ENCODE measurements at places on chromosomes 12 and 14.

DNA sequence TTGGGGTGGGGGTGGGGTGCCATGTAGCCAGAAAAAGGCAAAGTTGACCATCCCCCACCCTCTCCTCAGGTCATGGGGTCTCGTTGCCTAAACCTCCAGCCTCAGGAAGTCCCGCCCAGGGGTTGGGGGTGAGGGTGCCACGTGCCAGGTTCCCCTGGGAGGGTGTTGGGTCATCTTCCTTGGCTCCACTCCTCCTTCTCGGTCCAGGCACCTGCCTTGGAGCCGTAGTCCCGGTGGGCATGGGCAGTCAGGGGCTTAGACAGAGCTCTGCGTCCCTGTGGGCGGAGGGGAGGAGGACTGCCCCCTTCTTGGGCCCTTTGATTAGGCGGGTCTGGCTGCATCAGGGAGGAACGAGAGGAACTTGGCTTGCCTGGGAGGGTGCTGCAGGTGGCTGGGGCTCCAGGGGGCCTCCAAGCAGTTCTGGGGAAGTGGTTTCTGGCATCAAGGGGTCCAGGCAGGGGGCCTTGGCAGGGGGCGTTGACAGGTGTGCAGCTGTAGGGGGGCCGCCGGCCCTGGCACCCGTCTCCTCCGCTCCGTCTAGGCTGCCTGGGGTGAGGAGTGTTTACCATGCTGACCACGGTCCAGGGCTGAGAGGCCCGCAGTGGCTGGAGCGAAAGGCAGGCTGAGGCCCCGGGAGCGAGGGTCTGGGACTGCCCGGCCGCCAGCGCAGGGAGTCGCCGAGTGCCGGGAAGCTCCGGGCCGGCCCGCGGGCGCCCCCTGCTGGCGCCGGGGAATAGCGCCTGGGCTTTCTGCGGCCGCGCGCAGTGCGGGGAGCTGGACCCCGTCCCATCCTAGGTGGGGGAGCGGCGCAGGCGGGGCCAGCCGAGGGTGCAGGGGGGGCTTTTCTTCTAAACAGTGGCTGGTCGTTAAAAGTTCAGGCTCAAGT is 7.9 kb downstream of the SETD1B start:
- peak; percentile 62 for DNase-seq

GRCh38 chr14:95140060-95140858 is 17.1 kb downstream of the DICER1 start:
- DNase-seq = no peak

- no peak for DNase-seq
Observed at GRCh38 chr14:36319899-36320199, 588 bp downstream of the MBIP start.

DNA sequence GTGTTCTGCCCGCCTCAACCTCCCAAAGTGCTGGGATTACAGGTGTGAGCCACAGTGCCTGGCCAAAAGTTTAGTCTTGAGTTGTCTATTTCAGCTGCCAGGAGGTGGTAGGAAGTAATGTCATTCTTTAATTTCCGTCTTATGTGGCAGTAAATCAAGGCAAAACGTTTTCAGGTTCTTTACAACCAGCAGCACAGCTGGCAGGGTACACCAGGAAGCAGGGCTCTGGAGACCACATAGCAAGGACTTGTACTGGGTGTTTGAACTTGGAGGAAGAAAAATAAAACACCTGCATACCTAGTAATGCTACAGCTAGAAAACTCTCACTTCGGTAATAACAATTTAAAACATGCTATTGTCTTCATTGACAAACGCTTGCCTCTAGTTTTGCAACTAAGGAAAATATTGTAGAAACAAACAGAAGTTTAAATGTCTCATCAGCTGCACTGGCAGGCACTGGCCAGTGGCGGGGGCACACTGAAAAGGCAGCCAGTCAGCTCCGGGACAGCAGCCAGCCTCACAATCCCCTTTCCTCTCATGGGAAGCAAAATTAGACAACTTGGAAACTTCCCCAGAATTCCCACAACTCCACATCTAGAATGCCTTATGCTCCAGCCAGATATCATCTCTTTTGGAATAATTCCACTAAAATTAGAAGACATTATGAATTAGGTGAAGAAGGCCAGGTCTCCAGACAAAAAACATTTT is 72.2 kb downstream of the CLIP1 start:
- DNase-seq = no peak

DNA sequence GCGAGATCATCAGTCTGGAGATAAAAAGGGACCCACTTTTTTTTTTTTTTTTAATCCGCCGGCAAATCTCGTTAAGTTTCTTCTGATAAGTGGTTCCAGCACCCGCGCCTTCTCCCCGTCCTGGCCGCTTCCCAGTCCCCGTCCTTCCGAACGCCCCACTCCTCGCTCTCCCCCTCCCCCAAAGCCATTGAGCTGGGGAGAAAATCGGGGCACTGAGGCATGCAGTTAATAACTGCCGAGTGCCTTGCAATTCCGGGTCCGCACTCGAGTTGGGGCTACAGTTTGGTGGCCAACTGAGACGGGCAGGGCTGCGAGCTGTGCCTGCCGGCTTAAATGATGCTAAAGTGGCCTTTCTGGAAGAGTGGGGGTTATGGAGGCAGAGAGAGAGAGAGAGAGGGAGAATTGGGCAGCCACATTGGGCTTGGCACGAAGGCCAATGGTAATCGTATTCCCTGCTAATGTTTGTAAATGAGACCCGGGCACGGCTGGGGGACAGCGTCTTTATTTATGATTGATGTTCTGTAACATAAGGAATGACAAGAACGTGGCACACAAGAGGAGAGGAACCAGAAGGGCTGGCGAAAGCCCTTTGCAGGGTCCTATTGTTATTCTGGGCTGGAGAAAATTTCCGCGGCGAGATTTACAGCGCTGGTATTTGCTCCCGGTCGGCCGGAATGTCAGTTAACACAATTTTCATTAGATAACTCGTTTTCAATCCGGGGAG is 115.4 kb upstream of the MYL2 start:
- no peak for DNase-seq

DNA sequence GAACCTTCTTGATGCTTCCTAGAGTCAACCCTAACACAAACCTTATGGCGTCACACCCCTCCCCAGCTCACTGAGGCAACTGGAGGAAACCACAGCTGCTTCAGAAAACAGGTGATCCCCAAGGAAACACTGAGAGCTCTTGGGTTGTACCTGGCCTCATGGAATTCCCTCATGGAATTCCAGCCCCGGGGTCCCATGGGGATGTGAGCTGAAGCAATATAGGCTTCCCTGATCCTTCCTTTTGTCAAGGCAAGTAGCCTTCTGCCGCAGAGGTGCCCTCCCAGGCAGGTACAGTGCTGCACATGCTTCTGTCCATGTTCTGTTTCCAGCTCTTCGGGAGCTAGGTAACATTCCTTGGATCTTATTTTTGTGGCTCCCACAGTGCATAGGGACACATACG is 47.3 kb downstream of the TSPAN11 start:
- no peak for DNase-seq

DNA sequence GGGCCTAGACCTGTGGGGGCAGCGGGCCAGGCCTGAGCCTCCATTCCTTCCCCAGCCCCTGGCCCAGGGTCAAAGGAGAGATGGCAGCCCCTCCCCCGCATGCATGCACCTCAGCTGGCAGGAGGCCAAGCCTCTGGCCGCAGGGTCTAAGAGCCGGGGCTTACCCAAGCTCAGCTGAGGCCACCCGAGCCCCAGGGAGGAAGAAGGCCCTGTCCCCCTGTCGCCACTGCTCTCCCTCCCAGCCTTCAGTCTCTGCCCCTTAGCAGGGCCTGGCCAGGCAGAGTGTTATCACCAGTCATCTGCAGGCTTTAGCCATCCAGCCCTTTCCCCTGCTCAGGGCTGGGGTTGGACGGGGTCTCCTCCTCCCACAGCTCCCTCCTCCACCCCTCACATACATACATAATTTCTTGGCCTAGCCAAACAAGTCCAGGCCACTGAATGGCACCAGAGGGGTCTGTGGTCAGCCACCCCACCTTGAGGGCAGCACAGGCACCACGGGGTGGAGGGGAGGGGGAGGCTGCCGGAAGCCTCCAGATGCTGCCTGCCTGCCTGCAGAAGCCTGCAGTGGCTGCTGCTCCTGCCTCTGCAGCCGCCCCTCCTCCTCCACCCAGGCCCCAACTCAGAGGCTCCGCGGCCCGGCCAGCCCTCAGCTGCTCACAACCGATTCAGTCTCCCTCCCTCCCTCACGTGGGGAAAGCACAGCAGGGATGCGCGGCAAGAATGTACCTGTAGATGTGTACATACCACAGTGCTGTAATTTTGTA is 22.8 kb downstream of the RAB35 start:
- no peak for DNase-seq

DNA sequence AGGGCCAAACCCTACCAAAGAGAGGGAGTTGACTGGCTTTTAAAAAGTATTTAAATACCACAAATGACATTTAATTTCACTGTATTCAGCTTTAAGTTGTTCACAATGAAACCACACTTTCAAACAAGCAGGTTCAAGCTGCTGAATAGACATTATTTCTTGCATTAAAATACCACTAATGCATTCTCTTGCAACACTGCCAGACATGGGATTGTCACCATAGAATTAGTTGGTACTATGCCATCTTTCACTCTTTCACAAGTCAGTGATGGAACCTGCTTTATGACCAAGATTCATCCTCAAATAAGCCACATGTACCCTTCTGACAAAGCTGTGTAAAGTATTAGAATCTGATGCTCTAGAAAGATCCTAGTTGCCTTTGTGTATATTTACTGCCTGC is 239.4 kb downstream of the PAWR start:
- no peak for DNase-seq

DNA sequence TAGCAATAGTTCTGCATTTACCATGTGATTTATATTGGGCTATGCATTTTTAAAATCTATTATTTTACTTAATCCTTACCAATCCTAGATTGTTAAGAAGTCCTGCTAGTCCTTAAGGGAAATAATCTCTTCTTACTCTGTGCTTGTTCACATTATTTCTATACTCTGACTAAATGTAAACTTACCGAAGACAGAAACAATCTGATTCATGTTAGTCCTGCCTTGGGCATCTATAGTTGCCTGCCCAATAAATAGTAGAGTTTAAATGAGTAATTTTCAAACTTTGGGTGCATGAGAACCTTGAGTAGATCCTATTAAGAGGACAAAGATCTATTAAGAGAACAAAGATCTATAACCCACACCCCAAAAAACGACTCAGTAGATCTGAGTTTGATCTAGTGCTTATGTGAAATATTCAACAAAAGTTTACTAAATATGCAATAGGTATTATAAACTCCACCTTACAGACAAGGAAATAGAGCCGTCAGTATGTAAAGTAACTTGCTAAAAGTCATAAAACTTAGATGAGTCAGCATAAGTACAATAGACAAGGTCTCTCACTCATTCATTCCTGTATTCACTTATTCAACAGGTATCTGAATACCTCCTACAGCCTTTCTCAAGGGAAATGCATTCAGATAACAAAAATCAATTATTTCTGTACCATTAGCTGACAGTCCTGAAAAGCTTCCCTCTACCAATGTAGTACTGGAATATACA is 127.6 kb downstream of the PAWR start:
- no peak for DNase-seq

DNA sequence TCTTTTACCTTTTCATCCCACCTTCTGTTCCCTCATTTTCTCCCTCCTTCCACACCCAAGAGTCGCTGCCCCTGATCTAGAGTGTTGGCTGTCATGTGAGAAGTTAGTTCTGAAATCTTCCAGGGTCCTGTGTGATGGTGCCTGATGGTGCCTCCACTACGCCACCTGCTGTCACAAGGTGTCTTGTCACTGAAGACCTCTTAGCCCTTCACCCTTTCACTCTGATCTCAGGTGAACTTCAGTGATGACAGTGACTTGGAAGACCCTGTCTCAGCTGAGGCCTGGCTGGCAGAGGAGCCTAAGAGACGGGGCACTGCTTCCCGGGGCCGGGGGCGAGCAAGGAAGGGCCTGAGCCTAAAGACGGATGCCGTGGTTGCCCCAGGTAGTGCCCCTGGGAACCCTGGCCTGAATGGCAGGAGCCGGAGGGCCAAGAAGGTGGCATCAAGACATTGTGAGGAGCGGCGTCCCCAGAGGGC is 7.6 kb upstream of the PFDN5 start:
- DNase-seq = peak; percentile 45

GRCh38 chr14:94164685-94165431 is 9.3 kb upstream of the PPP4R4 start:
- DNase-seq = no peak

GRCh38 chr12:48990552-48990951 is 8.6 kb downstream of the DDN start:
- no peak for DNase-seq

- DNase-seq = no peak
Observed at GRCh38 chr14:60649875-60650372, 647 bp upstream of the SIX1 start.

GRCh38 chr12:7090222-7090998 is 1.8 kb downstream of the C1R start:
- no peak for DNase-seq

GRCh38 chr14:72743626-72744025 is 150.3 kb downstream of the DPF3 start:
- DNase-seq = no peak

DNA sequence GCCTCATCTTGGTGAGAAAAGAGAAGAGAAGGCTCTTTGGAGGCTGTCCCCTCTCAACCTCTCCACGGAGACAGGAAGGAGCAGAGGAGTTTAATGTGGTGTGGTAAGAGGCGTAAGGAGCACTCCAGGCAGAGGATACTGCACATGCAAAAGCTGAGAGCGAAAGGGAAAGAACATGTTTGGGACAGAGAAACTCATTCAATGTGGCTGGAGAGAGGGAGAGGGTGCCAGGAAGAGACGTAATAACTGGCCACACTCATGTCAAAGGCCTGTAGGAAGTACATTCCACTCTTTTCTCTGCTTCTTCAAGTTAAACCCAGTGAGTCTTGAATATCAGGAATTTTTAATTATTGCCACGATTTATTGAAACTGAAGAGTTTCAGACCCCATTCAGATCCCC is 12.0 kb downstream of the VDR start:
- no peak for DNase-seq

Data from activated T-helper 2 cell treated with anti-CD3 and anti-CD28 coated beads, Interferon-gamma antibody, Interleukin-2, Interleukin-4, amounts not matched to agents 10 μg/mL and 5 μg/mL and 100 μg/mL, durations not matched to agents 14 hours and 24 hours and 36 hours (primary cell).